Effector memory CD8-positive, alpha-beta T cell (primary cell): ENCODE measurements at places on chromosomes 6 and 20.

GRCh38 chr6:38617856-38618255 is 21.9 kb downstream of the BTBD9 start:
- DNase-seq = no peak

DNA sequence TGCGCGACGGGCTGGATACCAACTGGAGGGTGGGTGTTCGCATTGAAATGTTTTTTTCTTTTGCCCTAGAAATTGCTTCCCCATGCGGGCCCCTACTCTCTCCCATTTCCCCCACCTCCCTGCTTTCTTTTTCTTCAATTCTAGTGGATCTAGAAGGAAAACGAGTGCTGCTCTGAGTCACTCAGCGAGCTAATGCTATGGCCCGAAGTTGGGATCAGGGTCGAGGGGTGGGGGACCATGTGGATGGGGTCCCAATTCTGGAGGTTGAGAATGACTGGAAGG is 71.5 kb downstream of the SOX4 start:
- no peak for DNase-seq

- DNase-seq = no peak
These were observed 51.7 kb upstream of the CLDN20 start for GRCh38 chr6:155212106-155212505.

DNA sequence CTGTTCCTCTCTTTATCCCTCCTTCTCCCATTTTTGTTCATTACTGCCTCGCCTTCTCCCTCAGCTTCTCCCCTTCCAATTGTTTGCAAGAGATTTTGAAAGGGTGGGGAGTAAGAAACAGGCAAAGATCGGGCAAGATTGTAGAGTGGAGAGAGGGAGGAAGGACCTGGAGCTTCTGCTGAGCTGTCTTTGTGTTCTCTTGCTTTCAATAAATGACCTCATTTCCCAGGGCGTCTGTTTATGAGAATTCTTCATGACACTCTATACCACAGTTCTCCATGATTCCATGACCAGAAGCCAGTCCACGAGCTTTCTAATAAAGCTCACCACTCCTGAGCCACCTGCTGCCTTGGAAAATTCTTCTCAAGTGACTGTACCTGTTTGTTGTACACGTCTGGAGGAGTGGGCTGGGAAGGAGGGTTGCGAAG is 50.0 kb upstream of the PLEKHG1 start:
- no peak for DNase-seq

DNA sequence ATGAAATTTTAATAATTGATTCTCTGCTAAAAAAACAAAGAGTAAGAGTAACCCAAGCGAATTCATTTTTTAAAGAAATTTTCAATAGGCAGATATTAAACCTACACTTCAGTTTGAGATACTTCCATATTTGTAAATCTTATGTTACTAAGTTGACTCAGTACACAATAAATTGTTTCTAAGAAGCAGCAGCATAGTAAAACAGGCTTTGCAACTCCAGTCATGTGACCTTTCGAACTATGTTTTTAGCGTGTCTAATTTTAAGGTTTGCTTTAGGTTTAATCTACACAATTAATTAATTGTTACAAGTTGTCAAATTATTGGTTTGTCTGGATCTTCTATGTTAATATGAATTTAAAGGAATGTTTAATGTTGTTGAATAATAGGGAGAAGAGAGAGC is 708.9 kb upstream of the CITED2 start:
- DNase-seq = no peak

GRCh38 chr6:34696189-34696738 is 303 bp downstream of the ILRUN start:
- no peak for DNase-seq

DNA sequence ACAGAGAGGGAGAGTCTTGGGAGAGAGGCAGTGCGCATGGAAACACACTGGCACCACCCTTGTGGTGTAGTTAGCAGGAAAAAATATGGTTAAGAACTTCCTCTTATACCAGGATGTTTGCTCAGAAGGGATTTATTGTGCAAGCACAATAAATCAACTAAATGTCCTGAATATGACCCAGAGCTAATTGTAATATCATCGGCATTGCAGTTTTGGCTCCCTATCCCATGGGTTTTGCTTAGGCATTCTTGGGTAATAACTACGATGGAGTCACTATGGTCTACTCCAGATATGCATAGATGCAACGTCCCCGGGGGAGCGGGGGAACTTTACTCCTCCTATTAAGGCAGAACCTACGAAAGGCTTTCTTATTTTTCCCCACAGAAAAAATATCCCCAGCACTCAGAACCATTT is 751.6 kb downstream of the EYS start:
- no peak for DNase-seq

DNA sequence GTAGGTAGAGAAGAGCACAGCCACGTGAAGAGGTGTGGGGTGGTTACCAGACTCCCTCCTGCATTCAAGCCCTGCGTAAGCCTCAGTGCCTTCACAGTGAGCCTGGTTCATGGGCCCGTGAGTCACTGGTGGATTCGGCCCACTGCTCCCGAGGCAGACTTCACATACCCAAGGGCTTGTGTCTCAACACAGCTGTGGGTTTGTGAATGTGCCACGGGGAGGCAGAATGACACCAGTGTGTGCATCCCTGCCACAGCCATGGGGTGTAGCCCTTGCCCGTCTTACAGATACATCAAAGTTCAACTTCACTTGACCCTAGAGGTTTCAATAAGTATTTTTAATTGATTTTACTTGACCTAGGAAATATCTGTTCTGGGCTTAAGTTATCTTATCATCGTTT is 108.5 kb downstream of the MAP3K4 start:
- no peak for DNase-seq

- DNase-seq = no peak
These were observed 156.5 kb downstream of the MOXD1 start for GRCh38 chr6:132244744-132245143.

- DNase-seq = no peak
These were observed 212.5 kb downstream of the C6orf118 start for GRCh38 chr6:165096868-165097267.

GRCh38 chr6:6861351-6861894 is 246.3 kb upstream of the RREB1 start:
- no peak for DNase-seq

- DNase-seq = no peak
These were observed 21.5 kb upstream of the ELOVL2 start for GRCh38 chr6:11065436-11066202.

DNA sequence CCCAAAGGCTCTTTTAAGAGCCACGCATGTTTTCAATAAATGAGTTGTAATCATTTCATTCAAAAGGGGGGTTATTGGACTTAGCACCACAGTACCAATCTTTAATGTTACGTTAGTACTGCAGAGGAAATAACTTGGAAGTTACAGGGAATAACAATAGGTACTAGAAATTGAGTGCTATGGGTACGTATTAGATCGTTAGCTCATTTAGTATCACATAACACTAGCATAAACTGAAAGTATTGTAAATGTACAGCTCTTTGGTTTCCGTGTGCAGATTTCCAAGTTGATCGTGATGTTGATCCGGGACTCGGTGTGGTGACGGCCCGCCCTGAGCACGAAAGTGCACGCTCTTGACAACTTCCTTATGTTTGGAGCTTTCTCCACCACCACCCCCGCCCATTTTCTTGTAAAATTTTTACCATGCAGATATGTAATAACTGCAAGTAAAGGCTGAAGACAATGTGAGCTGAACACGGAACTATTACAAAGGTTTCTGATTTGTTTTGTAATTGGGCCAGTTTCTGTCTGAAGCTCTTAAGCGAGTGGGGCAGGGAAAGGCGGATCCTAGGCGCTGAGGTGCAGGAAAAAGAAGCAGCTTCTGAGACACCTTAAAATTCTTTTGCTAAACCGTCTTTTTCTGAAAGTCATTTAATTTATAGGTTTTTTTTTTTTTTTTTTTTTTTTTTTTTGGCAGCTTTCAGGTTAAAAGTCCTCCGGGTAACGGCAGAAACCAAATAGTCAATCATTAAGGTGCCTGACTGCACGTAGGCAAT is 71.5 kb downstream of the HFE start:
- DNase-seq = peak; percentile 60

GRCh38 chr6:31430449-31430848 is 27.1 kb downstream of the MICA start:
- DNase-seq = peak; percentile 28

DNA sequence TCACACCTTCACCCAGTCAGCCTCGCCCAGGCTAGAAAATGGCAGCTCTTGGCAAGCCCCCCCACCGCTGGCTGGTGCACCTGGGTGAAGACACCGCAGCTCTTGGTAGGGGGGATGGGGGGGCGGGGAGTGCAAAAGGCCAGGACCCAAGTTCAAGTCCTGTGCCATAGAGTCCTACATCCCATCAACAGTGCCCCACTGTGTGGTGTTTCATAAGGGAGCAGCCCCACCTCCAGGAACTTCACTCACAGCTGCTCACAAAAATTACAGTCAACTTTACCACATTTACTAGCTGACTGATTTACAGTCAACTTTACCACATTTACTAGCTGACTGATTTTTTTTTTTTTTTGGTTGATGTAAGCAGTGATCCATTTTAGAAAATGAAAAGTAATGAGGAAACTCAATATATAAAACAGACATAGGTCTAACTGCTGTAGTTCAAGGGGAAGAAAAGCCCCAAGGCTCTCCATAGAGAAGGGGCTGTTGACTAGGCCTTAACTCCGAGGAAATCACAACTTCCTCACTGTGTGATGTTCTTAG is 208.9 kb upstream of the SNX9 start:
- no peak for DNase-seq

DNA sequence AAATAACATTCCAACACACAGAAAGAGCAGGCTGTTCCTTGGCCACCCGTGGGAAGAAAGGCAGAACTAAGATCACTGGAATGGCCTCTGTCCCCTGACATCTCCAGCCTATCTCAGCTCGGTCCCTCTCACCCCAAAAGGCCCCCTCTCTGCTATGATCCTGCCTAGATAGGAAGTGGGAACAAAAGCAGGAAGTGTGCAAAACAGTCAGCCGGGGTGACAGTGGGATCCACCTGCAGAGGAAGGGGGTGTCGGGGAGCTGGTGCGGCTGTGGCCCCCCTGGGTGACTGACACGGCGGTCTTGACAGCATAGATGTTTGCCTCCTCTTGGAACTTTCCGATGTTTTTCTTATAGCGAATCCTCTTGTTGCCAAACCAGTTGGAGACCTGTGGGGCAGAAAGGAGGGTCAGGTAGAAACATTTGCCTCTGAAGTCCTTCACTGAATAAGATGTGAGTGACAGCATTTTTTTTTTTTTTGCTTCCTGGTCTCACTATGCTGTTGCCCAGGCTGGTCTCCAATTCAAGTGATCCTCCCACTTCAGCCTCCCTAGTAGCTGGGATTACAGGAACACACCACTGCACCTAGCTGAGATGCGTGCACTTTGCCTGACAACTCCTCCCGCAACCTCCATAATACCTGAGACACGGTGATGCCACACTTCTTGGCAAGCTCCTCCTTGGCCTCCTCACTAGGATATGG is 2.8 kb downstream of the PBX2 start:
- no peak for DNase-seq

DNA sequence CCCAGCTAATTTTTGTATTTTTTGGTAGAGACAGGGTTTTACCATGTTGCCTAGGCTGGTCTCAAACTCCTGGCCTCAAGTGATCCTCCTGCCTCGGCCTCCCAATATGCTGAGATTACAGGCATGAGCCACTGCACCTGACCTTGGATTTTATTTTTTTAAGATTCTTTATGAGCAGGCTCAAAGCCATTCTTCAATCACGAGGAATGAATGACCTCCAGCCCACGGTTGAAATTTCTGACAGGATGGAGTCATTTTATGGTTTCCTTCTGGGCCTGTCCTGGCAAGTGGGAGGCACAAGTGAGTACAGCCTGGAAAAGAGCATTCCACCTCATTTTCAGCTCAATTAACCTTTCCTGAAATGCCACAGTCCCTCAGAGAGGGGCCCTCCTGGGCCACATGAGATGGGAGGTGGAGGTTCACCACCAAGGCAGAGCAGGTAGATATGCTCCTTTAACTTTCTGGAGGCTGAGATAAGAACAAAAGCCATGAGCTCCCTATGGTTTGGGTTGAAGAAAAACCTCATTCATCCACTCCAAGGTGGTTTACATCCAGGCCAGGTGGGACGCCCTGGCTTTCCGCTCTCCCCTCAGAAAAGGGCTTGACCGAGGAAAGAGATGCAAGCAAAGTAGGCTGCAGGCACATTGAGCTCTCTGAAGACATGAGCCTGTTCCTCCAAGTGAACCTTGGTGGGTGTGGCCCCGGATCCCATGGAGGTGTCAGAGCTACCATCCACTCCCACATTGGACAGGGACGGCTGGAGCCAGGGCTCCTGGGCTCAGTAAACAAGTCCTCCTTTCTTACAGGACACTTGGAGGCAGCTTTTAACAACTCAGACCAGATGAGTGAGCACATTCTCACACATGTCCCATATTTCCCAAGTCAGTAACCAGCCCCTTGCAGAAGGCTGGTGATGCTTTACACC is 208.5 kb upstream of the SSTR4 start:
- no peak for DNase-seq

DNA sequence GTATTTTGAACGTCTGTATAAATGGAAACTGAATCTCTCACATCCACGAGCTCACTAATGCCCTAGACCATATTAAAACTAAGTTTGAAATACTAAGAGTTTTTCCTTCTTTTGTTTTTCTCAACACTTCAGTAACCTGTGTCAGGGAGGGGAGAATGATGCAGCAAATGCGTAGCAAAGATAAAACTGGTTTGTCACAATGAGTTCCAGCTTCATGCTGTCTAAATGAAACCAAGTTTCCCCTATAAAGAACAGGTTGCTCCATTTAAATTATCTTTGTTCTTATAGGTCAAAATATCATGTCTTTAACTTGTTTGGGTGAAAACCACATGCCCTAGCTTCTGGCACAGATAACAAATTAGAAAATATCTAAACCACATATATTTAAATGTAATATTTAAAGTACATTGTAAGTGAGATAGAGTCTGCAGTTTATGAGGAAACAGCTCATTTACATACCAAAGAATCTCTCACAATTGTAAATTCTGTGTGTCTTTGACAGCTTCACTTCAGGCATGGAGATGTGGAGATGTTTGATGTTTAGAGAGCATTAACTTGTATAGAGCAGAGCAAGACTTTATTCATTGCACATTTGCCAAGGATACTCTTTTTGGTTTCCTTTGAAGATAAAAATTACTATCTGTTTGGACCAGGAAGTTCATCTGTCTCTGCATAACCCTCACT is 7.3 kb downstream of the TRDN start:
- no peak for DNase-seq

DNA sequence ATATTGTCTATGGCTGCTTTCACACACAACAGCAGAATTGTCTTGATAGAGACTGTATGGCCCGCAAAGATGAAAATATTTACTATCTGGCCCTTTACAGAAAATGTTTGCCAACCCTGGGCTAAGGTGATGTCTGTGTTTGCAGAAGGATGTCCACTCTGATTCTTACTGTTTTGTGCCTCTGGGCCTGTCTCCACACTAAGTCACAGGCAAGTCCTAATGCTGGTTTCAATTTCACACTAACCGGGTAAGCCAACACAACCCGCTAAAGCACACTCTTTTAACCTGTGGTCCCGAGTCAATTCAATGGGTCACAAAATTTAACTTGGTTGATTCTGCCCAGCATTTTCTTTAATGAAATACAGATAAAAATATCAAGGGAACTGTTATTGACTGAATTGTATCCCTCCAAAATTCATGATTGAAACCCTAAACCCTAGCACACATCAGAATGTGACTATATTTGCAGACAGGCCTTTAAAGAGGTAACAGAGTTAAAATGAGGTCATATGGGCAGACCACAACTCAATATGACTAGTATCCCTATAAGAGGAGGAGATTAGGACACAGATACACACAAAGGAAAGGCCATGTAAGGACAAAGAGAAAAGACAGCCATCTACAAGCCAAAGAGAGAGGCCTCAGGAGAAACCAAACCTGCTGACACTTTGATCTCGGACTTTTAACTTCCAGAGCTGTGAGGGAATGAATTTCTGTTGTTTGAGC is 78.4 kb downstream of the FYN start:
- DNase-seq = no peak
